ENCODE measurements at places on chromosomes 13 and 19.

DNA sequence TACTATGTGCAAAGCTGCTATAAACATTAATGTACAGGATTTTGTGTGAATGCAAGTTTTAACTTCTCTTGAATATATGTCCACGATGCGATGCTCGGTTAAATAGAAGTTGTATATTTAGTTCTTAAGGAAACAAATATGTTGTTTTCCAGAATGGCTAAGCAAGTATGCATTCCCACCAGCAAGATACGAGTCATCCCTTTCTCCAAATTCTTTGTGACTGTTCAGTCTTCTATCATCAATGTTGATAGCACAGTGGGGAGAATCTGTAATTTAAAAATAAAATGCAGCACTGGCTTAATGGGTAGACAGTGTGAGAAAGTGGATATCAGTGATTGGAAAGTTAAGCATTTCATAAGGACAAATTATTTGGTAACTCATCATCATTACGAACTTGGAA, 1340.8 kb downstream of the PCDH9 start:
- no peak for DNase-seq

DNA sequence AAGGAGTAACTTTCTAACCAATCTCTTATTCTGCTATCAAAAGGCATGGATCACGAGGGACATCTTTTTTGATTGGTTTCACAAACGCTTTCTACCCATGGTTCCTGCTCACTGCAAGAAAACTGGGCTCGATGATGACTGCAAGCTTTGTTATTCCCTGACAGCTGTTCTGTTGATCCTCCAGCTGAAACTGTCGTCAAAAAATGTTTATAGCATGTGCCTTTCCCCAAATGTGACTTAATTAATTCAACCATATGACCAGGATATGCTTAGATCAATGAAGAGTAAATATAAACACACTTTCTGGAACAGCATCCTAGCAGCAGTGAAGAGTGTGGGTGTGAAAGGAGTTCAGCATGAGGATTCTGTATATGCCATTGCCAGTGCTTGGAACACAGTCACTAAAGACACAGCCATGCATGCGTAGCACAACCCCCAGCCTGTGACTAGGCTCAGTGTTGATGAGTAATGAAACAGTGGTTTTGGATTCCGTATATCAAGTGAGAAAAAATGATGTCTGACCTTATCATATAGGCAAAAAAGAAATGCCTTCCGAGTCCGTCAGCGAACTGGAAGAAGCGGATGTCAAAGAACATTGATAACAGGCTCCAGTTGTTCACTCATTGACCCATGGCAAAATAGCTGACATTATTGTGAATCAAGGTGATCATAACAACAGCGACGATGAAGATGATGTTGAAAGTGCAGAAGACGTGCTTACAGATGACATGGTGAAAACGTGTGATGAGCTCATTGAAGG, 347.4 kb downstream of the FGF9 start:
- DNase-seq = no peak

- no peak for DNase-seq
These were observed 7.6 kb downstream of the NUCB1 start for GRCh38 chr19:48907671-48908070.

GRCh38 chr13:33633701-33634545, 184.0 kb upstream of the RFC3 start:
- DNase-seq = no peak

DNA sequence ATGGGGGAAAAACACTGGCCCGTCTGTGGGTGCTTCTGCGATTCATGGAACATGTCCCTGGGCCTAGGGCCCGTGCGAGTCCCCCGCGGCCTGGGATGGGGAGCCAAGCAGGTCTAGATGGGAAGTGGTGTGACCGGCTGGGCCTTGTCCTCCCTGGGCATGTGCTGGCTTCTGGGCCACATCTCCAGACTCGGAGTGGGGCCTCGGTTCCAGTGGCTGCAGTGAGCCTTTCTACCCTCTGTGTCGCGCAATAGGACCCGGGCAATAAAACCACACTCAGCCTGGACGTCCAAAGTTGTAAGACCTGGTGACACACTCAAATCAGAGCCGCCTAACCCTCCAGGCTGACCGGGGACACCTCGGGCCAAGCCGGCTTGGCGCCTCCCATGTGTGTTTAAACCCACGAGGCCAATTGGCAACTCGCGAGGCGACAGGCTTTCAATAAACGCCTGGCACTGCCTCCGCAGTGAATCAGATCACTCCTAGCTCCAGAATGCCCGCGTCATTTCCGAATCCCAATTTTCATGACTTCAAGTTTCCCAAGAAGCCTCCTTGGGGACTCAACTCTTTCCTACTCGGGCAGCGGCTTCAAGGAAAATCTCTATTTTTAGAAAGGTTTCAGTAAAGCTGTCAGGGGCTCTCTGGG, 57.3 kb downstream of the KLF2 start:
- no peak for DNase-seq

DNA sequence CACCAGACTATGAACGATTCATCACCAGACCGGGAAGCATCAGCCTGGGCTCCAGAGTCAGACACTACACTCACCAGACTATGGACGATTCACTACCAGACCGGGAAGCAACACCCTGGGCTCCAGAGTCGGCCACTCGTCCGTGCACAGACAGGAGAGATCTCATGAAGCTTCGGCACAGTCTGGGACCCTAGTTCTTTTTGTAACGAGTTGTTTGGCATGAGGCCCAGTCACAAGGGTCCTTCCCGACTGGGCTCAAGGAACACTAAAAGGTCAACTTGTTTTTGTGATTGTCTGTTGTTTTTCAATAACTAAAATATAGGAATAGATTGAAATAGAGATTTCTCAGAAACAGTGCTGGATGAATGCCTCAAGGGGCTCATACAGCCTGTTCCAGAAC, 1141.6 kb upstream of the MIR17HG start:
- no peak for DNase-seq

All from NCI-H1930 (cell line).